Cortex of kidney (tissue), 1 donor: ENCODE measurements at places on chromosomes 4 and X.

DNA sequence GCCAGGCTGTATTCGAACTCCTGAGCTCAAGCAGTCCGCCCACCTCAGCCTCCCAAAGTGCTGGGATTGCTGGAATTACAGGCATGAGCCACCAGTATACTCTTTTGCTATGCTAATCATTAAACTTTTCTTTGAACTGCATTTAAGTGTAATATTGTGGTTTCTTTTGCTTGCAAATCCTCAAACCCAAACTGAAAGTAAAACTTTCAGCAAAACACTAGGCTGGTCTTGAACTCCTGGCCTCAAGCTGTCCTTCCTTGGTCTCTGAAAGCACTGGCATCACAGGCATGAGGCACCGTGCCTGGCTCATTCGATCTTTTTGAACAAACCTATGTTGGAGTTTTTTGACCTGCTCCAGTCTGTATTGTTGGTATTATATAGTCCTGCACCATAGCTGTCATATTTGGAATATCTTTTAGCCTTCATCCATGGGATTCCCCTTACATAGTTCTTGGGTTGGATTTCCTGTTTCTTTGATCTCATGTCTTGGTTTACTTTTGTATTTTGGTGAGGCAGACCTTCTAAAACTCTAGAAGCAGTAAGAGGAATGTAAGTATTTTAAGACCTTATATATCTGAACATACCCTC lies 34.1 kb downstream of the MOB1B start:
- no peak for DNase-seq

DNA sequence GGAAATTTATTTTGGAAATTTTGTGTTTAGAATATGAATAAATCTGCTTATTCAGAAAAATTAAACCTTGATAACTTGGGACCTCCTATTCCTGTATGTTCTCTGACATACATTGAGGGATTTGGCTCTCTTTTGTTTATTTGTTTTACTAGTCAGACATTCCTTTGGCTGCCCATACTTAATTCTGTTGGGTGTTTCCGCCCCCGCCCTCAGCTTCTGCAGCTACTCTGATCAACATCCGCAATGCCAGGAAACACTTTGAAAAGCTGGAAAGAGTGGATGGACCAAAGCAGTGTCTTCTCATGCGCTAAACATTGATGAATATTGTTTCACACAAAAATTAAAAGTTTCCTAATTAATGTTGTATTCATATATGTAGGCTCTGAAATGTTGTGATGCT lies 40.5 kb downstream of the RRAGB start:
- DNase-seq = no peak

GRCh38 chr4:52838729-52839586 lies 23.2 kb upstream of the RASL11B start:
- DNase-seq = no peak

- DNase-seq = no peak
Measured at GRCh38 chr4:165711436-165711835, 161.6 kb upstream of the TLL1 start.

GRCh38 chrX:136725441-136726104 lies 55.2 kb downstream of the ARHGEF6 start:
- DNase-seq = no peak

- DNase-seq = no peak
Measured at GRCh38 chr4:157978680-157979361, 194.0 kb downstream of the GASK1B start.

DNA sequence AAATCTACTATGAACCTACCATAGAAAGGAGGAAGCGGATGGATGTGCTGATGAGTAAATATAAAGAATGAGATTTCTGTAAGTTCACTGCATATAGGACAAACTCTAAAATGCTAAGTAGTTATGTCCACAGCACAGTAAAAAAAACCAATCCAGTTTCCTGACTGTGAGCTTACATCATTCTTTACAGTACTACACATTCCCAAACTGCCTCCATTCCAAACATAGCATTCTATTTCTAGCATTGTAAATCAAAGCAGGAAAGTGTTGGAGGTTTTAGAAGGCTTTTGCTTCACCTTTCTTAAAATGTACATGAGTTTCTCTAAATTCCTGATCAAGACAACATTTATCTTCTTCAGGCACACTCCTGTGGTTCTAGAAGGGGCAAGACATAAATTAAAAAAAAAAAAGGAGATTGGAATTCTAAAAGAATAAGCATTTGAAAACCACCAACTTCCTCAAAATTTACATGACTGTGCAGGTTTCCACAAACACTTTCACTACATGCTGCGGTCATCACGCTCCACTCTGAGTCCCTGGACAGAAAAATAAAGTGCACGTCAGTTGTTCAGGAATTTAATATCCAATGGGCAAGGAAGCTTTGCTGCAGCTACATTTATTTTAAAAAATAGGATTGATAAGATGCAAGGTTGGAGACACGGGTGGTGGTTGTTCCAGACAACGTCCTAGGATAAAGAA lies 297.6 kb upstream of the STS start:
- no peak for DNase-seq

- DNase-seq = no peak
Measured at GRCh38 chrX:112377481-112377880, 294.9 kb upstream of the TRPC5 start.
